ENCODE measurements at places on chromosomes 16 and 17. TPM values are rescaled to one million over a fixed set of nuclear protein-coding genes. Genes with fewer than 3 reads are reported as not detected.

- peaks cover 7% of the 10 kb centered on the region for H3K4me1 ChIP-seq
- H3K27me3 ChIP-seq: peaks cover 3% of the 10 kb centered on the region
- no peak overlapping the region for H3K4me3 ChIP-seq
- no peaks in the 10 kb centered on the region for H3K36me3 ChIP-seq
- no peak overlapping the region for H3K27ac ChIP-seq
Measured at GRCh38 chr17:48500435-48501426, 30.1 kb downstream of the HOXB1 start.

DNA sequence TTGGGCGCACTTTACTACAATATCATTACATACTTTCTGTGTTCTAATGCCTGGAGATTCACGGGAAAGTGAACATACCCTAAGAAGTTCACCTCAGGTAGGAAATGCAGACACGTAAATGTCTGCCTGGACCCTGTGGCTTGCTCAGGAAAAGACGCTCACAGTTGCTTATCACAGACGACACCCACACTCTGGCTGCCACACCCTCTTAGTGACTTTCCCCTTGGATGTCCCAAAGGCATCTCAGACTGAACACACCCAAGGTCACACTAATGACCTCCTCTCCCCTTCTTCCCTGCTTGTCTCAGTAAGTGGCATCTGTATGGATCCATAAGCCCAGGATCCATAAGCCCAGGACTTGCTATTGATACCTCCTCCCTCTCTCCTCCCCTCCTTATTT, 32.6 kb downstream of the CDRT15 start:
- peak; percentile 31 for DNase-seq
- no peaks in the 10 kb centered on the region for H3K27me3 ChIP-seq
- peaks cover 83% of the 10 kb centered on the region for H3K4me1 ChIP-seq
- H3K36me3 ChIP-seq: peaks cover 34% of the 10 kb centered on the region

DNA sequence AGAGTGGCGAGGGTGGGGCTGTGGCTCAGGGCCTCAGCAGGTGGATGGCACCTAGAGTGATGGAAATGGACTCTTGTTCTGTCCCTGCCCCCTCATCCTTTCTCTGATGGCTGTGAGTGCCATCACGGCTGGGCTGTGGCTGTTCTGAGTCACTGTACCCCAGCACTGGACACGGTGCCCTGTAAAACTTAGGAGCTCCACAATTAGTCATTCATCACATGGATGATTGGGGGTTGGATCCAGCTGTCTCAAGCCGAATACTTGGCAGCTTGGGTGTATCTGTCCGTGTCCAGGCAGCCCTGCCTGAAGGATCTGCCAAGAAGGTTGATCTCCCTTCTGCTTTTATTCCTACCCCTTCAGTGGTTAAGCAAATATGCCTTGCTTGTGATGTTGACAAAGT, 295.5 kb upstream of the EEF2KMT start:
- no peak for DNase-seq
- H3K36me3 ChIP-seq: no peaks in the 10 kb centered on the region
- H3K4me3 ChIP-seq: no peak overlapping the region
- H3K27ac ChIP-seq: no peak overlapping the region
- no peaks in the 10 kb centered on the region for H3K4me1 ChIP-seq

DNA sequence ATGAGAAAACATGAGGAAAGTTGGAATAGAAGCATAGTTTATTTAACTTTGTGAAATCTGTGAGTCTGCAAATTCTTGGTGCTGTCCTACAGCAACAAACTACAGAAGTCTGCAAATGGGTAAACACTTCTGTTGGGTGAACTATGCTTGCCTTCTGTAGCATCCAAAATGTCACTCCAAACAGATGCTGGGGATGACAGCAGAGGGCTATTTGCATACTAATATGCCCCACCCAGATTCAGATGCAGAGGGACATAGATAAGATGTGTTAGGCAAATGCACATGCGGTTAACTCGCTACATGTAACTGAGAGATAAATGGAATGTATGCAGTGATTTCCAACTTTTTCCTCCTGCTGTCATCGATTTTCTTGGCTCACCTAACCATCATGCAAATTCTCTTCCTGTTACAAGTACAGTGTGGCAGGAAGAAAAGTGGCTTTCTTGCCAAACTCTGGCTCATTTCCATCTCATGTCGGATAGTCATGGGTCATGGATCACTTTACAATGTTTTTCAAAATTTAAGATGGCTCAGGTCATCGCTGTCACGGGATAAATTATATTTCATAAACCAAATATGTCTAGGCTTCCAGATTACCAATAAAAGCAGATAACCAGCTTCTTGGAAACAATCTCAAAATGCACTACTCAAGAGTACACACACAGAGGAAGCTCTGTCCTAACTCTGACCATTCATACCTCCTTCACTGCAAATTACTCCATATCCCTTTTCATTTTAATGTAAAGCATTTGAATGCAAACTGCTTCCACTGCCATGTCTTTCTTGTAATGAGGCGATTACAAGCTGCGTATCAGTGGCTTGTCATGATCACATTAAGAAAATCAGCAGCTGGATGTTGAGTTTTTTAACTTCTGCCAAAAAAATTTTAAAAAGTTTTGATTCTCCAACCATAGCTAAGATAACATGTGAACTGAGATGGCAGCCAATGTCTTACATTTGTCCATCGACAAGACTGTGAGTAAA, 47.7 kb downstream of the ADAMTS18 start:
- no peak overlapping the region for H3K4me3 ChIP-seq
- no peak for DNase-seq
- no peaks in the 10 kb centered on the region for H3K27me3 ChIP-seq
- no peaks in the 10 kb centered on the region for H3K36me3 ChIP-seq
- no peak overlapping the region for H3K27ac ChIP-seq

DNA sequence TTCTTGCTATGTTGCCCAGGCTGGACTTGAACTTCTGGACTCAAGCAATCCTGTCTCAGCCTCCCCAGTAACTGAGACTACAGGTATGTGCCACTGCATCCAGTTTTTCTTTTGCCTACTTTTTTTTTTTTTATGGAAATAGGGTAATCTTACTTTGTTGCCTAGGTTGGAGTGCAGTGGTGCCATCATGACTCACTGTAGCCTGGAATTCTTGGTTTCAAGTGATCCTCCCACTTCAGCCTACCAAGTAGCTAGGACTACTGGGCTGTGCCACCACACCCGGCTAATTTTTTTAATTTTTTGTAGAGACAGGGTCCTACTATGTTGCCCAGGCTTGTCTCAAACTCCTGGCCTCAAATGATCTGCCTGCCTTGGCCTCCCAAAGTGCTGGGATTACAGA, 10.0 kb downstream of the LRRC36 start:
- no peak overlapping the region for H3K27ac ChIP-seq
- no peaks in the 10 kb centered on the region for H3K4me1 ChIP-seq
- H3K4me3 ChIP-seq: no peak overlapping the region
- no peaks in the 10 kb centered on the region for H3K36me3 ChIP-seq

GRCh38 chr16:80500961-80501525, 39.8 kb upstream of the DYNLRB2 start:
- H3K4me1 ChIP-seq: peaks cover 9% of the 10 kb centered on the region
- no peak overlapping the region for H3K4me3 ChIP-seq
- no peaks in the 10 kb centered on the region for H3K36me3 ChIP-seq
- H3K27ac ChIP-seq: no peak overlapping the region
- no peak for DNase-seq

- peaks cover 5% of the 10 kb centered on the region for H3K4me1 ChIP-seq
- no peaks in the 10 kb centered on the region for H3K36me3 ChIP-seq
- H3K27me3 ChIP-seq: peaks cover 4% of the 10 kb centered on the region
- no peak overlapping the region for H3K27ac ChIP-seq
- peak; percentile 81 for DNase-seq
- peak overlapping the region; percentile 71 for H3K4me3 ChIP-seq
Measured at GRCh38 chr17:78484271-78485246, 92.6 kb downstream of the DNAH17 start.

GRCh38 chr16:75304521-75305363, 53.3 kb upstream of the BCAR1 start:
- peaks cover 39% of the 10 kb centered on the region for H3K36me3 ChIP-seq
- H3K4me1 ChIP-seq: peaks cover 18% of the 10 kb centered on the region
- no peak overlapping the region for H3K4me3 ChIP-seq
- no peaks in the 10 kb centered on the region for H3K27me3 ChIP-seq
- DNase-seq: no peak

DNA sequence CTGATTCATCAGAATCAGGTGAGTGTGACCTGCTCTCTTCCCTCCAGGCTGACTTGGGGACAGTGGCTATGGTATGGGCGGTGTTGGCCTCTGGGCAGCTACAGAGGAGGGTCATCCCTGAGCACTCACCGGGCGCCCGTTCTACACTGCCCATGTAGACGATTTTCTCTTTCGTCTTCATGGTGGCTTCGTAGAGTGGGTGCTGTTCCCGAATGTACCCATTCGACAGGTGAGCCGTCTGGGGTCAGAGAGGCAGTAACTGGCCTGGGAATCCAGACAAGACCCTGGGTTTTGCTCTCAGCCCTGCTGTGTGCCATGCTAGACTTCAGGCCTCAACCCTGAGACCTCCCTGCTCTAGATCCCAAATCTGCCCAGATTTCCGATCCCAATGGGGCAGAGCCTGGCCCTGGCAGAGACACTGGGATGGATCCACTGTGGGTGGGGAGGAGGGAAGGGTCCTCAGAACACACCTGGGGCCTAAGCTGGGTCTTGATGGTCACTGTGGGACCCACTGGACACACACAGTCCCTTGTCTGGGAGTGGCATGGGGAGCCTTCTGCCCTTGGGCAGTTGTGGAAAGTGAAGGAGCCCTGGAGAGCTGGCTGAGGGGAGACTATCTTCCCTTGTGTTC, 13.2 kb downstream of the USP6 start:
- no peak overlapping the region for H3K4me3 ChIP-seq
- no peaks in the 10 kb centered on the region for H3K4me1 ChIP-seq
- DNase-seq: no peak
- H3K27ac ChIP-seq: no peak overlapping the region
- peaks cover 11% of the 10 kb centered on the region for H3K27me3 ChIP-seq
- H3K36me3 ChIP-seq: no peaks in the 10 kb centered on the region

- peaks cover 28% of the 10 kb centered on the region for H3K4me1 ChIP-seq
- no peak overlapping the region for H3K4me3 ChIP-seq
- H3K36me3 ChIP-seq: no peaks in the 10 kb centered on the region
- DNase-seq: no peak
- H3K27ac ChIP-seq: no peak overlapping the region
Measured at GRCh38 chr17:17748179-17748578, 66.9 kb downstream of the RAI1 start.

- no peak for DNase-seq
- H3K36me3 ChIP-seq: no peaks in the 10 kb centered on the region
- H3K27ac ChIP-seq: no peak overlapping the region
- peaks cover 12% of the 10 kb centered on the region for H3K27me3 ChIP-seq
- no peaks in the 10 kb centered on the region for H3K4me1 ChIP-seq
- H3K4me3 ChIP-seq: no peak overlapping the region
Measured at GRCh38 chr16:50858877-50859627, 117.2 kb downstream of the CYLD start.

DNA sequence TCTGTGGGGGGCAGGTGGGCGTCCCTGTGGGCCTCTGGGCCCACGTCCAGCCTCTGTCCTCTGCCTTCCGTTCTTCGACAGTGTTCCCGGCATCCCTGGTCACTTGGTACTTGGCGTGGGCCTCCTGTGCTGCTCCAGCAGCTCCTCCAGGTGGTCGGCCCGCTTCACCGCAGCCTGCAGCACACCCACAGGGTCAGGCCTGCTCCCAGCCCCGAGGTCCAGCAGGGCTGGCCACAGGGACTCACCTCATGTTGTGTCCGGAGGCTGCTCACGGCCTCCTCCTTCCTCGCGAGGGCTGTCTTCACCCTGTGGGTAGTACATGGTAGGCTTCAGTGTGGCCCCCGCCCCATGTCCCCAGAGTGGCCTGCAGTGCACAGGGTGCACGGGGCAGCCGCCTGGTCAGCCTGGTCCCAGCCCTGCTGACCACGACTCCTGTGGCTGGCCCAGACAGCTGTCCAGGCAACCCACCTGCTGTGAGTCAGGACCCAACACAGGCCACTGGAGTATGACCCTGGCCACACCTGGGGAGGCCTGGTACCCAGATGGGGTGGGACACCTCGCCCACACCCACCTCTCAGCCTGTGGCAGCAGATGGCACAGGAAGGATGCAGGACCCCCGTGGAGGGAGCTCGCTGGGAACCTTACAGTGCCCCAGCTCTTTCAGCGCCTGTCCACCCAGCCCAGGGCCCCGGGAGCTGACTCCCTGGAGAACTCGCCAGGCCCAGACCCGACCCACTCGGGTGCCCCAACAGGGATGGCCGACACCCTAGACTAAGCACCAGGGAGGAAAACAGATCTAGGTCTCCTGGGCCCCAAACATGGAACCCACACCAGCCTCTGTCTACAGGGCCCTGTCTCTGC, 23.9 kb upstream of the AATK start:
- H3K36me3 ChIP-seq: peaks cover 2% of the 10 kb centered on the region
- no peak overlapping the region for H3K27ac ChIP-seq
- no peak for DNase-seq

DNA sequence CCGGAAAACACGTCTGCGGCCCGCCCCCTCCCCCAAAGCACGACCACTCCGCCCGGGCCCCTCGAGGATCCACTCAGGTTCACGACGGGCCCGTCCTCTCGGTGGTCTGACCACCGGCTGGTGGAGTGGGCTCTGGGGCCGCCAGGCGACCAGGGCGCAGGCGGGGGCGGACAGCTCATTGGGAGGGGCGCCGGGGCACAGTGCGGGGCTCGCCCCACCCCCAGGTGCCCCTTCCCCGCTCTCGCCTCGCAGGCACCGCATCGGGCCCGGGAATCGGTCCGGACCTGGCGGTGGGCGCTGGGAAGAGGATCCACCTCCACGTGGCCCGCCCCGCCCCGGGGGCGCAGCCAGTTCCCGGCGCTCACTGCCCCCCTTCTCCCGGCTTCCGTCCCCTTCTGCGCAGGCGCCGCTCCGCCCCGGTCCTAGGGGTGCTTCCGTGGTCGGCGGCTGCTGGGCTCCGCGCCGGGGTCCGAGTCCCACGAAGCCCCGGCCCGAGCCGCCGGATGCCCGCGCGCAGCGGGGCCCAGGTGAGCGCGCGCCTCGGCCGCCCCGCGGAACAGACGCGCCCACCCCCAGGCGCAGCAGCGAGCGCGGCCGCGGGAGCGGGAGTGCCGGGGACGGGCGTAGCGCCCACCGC, at the start of gene MPG:
TSS of gene MPG (plus strand) at position 419 of the 637 bp plus-strand sequence. CDS start at position 504, 85 bp downstream.
- peaks cover 6% of the 10 kb centered on the region for H3K36me3 ChIP-seq
- peak within 1 kb of the TSS; percentile 85 for H3K4me3 ChIP-seq
- DNase-seq: peak; percentile 88
- H3K4me1 ChIP-seq: peaks cover 33% of the 10 kb centered on the region
- H3K27ac ChIP-seq: peak within 1 kb of the TSS; percentile 85

Gene DOC2B
- total RNA-seq: 0.12 TPM

Gene SHBG
- not detected for total RNA-seq

Gene DPEP2
- 3.9 TPM for total RNA-seq

Gene KRTAP4-5
- not detected for total RNA-seq

Gene SCN4A
- total RNA-seq: 0.75 TPM

Gene RASL10B
- 0.73 TPM for total RNA-seq
